Kidney (tissue), 22 donors: ENCODE measurements at places on chromosomes 3 and 15. TPM values are rescaled to one million over a fixed set of nuclear protein-coding genes. Genes with fewer than 3 reads are reported as not detected.

- no peak overlapping the region for H3K27ac ChIP-seq
- no peaks in the 10 kb centered on the region for H3K36me3 ChIP-seq
- H3K4me1 ChIP-seq: no peaks in the 10 kb centered on the region
- H3K27me3 ChIP-seq: no peaks in the 10 kb centered on the region
- DNase-seq: no peak
Measured at GRCh38 chr3:2697589-2697988, 412.6 kb downstream of the IL5RA start.

DNA sequence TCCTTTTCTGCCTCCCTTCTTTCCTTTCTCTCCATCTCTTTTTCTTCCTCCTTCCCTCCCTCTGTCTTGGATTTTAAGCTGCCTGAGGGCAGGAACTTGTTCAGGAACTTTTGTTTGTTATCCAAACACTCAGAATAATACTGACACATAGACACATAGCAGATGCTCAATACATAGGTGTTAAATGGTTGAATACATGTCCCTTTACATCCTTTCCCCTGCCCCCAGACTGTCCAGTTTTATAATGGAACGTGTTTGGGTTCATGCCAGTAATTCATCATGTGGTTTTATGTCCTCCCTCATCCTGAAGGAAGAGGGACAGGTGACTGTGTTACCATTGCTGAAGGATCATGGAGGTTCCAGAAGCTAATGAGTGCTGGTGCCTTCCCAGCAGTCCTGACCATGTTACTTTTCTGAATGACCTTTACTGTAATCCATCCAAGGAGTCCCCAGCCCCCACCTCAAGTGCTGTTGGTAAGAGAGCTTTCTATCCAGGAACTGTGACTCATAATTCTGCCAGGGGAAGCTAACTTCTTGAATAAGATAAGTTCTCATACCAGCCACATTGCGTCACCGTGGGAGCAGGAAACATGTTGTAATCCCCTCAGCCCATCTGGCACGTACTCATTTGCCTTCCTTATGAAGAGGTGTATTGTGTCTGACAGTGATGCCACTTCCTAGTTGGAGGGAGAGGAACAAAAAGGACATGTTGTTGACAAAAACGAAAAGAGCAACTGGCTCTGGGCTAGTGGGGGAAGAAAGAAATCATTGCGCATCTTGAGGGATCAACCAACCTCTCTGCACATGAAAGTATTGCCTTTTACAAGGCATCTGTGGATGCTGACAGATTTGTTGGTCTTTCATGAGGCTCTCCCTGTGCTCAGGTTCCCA, 52.4 kb downstream of the IL1RAP start:
- no peak overlapping the region for H3K4me3 ChIP-seq
- H3K27ac ChIP-seq: no peak overlapping the region
- no peak for DNase-seq
- no peaks in the 10 kb centered on the region for H3K27me3 ChIP-seq
- no peaks in the 10 kb centered on the region for H3K4me1 ChIP-seq

- H3K4me3 ChIP-seq: no peak overlapping the region
- DNase-seq: no peak
- no peaks in the 10 kb centered on the region for H3K4me1 ChIP-seq
- H3K36me3 ChIP-seq: no peaks in the 10 kb centered on the region
Measured at GRCh38 chr3:77411334-77411733, 371.4 kb downstream of the ROBO2 start.

P2RY14 gene
- 0.54 TPM for polyA plus RNA-seq

DNA sequence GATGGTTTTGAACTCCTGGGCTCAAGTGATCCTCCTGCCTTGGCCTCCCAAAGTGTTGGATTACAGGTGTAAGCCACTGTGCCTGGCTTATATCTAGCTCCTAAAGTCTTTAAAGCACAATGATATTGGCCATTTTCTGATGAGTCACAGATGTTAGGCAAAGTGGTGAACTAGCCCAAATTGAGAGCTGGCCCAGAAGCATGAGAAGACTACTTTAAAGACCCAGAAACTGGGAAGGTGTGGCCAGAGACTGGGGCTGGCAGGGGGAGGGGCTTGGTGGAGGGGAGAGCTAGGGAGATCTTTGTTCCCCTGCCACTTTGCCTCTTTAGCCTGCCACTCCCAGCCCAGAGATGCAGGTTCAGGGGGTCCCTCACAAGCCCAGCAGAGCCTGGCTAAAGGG, 21.6 kb downstream of the CHRNA3 start:
- no peaks in the 10 kb centered on the region for H3K4me1 ChIP-seq
- H3K27ac ChIP-seq: no peak overlapping the region
- no peak for DNase-seq
- H3K36me3 ChIP-seq: no peaks in the 10 kb centered on the region
- H3K27me3 ChIP-seq: no peaks in the 10 kb centered on the region

GRCh38 chr3:5466717-5467116, 279.2 kb downstream of the EDEM1 start:
- DNase-seq: no peak
- H3K4me1 ChIP-seq: no peaks in the 10 kb centered on the region

TPRG1 gene
- polyA plus RNA-seq: 0.37 TPM

DNA sequence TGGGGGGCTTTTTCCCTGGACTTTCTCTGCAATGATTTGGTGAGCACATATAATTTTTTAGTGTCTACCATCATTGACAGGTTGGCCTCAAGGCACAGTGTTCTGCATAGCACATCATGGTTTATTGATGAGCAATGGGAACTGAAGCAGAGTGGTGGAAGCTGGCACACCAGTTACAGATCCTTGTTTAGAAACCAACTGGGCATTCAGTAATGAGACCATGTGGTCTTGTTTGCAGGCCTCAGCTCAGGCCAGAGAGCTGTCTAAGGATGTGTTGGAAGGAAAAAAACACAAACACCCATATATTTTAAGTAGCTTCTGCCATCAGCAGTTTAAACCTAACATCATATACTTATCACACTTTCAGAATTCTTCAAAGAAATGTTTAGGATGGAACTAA, 610.6 kb downstream of the ROBO1 start:
- H3K36me3 ChIP-seq: no peaks in the 10 kb centered on the region
- no peaks in the 10 kb centered on the region for H3K4me1 ChIP-seq
- no peaks in the 10 kb centered on the region for H3K27me3 ChIP-seq

DNA sequence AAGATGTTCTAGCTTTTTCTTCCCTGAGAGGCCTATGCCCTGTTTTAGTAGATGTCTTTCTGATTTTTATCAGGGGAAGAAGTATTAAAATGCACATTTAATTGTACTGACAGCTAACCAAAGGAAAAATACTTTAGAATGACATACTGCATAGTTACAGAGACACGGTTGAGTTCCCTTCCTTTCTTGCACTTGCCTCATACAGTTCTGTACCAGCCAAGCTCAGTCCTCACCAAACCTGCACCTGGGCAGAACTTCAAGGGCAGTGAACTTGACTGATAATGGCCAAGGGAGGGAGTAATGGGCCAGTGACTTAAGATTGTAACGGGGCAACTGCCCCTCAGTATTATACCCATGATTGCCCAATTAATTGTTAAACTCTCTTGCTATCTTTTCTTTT, 34.1 kb upstream of the RASGRP1 start:
- H3K27me3 ChIP-seq: no peaks in the 10 kb centered on the region
- H3K4me1 ChIP-seq: no peaks in the 10 kb centered on the region
- no peaks in the 10 kb centered on the region for H3K36me3 ChIP-seq
- H3K4me3 ChIP-seq: no peak overlapping the region
- no peak overlapping the region for H3K27ac ChIP-seq
- no peak for DNase-seq

GRCh38 chr15:75631935-75632334, 6.4 kb upstream of the SNUPN start:
- H3K27ac ChIP-seq: no peak overlapping the region
- DNase-seq: no peak
- H3K36me3 ChIP-seq: no peaks in the 10 kb centered on the region
- no peaks in the 10 kb centered on the region for H3K27me3 ChIP-seq
- no peak overlapping the region for H3K4me3 ChIP-seq
- no peaks in the 10 kb centered on the region for H3K4me1 ChIP-seq

DNA sequence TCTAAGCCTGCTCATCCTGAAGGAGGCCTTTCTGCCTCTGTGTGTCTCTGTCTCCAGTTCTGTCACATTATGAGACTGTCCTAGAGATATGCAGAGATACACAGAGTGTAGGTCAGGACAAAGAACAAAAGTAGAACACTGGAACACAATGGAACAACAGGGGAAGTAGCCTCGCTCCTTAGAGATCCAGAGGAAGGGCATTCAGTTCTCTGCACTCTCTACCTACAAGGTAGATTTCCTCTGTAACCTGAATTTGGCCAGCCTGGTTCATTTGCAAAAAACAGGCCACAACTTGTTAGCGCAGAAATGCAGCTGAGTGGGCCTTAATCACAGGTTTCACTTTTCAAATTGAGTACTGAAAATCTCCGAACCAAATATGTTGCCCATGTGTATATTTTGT, 19.4 kb downstream of the NEK10 start:
- H3K27me3 ChIP-seq: no peaks in the 10 kb centered on the region
- no peak overlapping the region for H3K27ac ChIP-seq
- H3K4me1 ChIP-seq: no peaks in the 10 kb centered on the region
- no peaks in the 10 kb centered on the region for H3K36me3 ChIP-seq

GRCh38 chr3:165211721-165212120, 15.5 kb upstream of the SLITRK3 start:
- no peak for DNase-seq
- H3K4me1 ChIP-seq: no peaks in the 10 kb centered on the region
- no peak overlapping the region for H3K4me3 ChIP-seq
- H3K36me3 ChIP-seq: no peaks in the 10 kb centered on the region
- H3K27ac ChIP-seq: no peak overlapping the region

DNA sequence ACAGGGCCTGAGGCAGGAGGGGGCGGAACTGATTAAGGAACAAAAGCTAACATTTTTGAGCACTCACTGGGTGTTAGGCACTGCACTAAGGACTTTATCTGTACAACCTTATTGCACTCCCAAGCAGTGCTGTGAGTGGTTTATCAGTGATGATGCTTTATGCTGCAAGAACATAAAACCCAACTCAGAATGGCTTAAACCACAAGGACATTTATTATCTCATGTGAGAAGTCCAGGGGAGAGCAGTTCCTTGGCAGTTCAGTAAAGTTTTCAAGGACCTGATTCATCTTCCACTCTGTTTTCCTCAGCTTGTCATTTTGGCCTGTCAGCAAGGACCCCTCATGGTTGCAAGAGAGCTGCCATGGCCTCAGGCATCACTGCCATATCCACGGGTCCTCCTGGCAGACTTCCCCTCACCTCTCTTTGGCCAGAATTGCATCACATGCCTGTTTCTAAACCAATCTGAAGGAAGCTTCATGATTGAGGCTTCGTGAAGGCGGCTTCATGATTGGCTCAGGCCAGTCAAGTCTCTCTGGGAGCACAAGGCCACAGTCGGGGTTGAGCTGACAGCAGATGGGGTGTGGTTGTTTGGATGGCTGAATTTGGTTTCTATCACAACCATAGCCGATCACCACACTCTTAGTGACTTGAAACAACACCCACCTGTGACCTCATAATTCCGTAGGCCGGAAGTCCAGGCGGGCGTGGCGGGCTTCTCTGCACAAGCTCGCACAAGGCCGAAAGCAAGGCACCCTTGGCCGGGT, 15.8 kb downstream of the EFCC1 start:
- H3K4me1 ChIP-seq: peaks cover 5% of the 10 kb centered on the region
- no peak for DNase-seq
- no peaks in the 10 kb centered on the region for H3K36me3 ChIP-seq
- no peak overlapping the region for H3K4me3 ChIP-seq
- H3K27me3 ChIP-seq: no peaks in the 10 kb centered on the region

GRCh38 chr15:57920911-57921310, 144.6 kb downstream of the ALDH1A2 start:
- peaks cover 2% of the 10 kb centered on the region for H3K4me1 ChIP-seq
- no peak overlapping the region for H3K4me3 ChIP-seq
- H3K36me3 ChIP-seq: no peaks in the 10 kb centered on the region
- no peak overlapping the region for H3K27ac ChIP-seq
- no peak for DNase-seq

TMEM266 gene
- 3.1 TPM for polyA plus RNA-seq

IQCF2 gene
- polyA plus RNA-seq: not detected

DNA sequence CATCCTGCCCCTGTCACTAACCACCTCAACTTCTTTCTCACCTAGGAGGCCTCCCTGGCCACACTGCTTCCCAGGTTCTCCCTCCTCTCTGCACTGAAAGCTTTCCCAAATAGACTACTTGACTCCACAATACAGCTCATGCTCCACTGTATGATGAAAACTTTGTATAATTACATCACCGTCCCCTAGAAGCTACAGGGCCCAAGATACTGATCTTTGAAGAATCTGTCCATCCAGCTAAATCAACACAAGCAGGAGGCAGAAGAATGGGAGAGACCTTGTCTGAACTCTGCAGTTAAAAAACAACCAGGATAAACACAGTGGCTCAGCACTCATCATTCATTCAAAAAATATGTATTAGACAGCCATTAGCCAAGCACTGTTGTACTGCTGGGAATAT, 26.4 kb upstream of the RPS17 start:
- H3K27ac ChIP-seq: no peak overlapping the region
- H3K27me3 ChIP-seq: no peaks in the 10 kb centered on the region
- no peak overlapping the region for H3K4me3 ChIP-seq
- no peak for DNase-seq
- no peaks in the 10 kb centered on the region for H3K36me3 ChIP-seq
- H3K4me1 ChIP-seq: no peaks in the 10 kb centered on the region

DNA sequence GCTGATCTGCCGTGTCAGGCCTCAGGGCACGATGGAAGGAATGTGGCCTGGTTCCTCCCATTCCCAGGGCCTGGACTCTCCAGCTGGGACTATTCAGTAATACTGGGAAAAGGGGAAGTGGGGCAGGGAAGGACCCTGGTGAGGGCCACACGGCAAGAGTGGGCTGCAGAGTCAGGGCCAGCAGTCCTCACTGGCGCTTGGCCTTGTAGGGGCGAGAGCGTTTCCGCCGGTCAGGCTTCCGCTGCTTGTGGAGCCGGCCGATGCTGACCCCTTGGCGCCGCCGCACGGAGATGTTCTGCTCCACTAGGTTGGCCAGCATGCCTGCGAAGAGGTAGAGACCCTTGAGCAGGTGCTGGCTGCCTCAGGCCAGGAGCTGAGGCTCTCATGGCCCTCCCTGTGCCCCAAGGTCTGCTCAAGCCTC, 42.8 kb downstream of the SEMA3G start:
- H3K36me3 ChIP-seq: peaks cover 44% of the 10 kb centered on the region
- H3K27ac ChIP-seq: no peak overlapping the region
- H3K27me3 ChIP-seq: no peaks in the 10 kb centered on the region

VIPR1 gene
- polyA plus RNA-seq: 5.3 TPM

BOC gene
- polyA plus RNA-seq: 6.1 TPM
